Suppressor macrophage (primary cell): ENCODE measurements at places on chromosomes 13 and 19.

DNA sequence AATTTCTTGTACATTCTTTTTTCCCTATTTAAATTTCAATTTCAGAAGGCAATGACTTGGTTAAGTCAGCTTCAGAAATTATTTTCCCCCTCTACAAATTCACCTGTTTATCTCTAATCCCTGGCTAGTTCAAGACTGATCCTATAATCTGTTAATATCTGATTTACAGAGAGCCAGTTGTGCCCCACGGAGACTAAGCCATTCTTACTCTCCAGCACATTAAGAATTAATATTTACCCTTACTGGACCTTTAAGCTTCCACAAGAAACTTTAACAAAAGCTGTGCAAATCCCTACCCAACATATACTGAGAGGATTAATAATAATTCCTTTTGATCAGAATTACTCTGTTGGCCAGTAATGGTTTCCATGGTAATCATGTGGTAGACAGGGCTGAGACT is 786.2 kb downstream of the PCDH9 start:
- DNase-seq, result no peak

GRCh38 chr13:40666933-40667621 is 636 bp upstream of the FOXO1 start:
- DNase-seq, result peak; percentile 59

DNA sequence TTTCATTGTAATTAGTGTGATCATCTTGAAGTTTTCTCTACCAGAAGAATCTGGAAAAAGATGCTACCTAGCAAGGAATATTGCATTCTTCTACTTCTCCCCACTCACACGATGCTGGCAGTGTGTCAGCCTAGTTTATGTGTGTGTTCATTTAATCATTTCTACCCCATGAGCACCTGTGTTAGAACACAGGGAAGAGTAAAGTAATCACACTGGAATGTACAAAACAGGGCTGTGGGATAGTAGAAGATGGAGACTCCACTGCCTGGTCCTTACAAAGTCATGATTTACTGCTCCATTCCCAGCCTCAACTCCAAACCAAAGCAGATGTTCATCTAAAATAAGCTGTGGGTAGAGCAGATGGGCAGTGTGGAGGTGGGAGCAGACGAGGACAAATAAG is 47.7 kb upstream of the RGCC start:
- no peak for DNase-seq

DNA sequence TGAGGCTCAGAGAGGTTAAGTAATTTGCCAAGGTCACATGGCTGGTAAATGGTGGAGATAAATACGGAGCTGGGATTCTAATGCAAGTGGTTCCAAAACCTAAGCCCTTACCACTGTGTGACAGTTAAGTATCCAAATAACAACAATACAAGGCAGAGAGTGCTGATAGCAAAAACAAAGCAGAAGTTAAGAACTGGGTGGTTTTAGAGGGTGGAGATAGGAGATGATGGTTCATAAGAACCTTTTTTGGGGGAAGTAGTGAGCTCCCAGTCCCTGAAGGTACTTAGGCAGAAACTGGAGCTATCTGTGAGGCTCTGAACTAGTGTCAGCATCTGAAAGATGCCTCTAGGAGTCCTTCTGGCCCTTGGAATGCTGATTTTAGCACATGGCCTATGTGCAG is 56.2 kb upstream of the UBE2L5 start:
- DNase-seq, result peak; percentile 42

DNA sequence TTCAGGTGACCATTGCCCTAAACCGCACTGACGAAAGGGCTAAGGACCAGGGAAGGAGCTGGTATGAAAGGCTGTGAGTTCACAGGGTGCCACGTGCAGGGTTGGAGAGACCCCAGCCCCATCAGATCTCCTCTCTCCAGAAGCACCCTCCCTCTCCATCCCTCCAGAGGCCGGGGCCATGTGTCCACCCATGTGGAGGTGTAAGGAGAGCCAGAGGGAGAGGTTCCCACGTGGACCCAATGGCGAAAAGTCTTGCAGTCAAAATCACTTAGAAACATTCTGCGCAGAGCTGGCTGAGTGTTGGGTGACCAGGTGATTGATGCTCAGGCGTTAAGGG is 168.3 kb downstream of the COL4A1 start:
- no peak for DNase-seq

DNA sequence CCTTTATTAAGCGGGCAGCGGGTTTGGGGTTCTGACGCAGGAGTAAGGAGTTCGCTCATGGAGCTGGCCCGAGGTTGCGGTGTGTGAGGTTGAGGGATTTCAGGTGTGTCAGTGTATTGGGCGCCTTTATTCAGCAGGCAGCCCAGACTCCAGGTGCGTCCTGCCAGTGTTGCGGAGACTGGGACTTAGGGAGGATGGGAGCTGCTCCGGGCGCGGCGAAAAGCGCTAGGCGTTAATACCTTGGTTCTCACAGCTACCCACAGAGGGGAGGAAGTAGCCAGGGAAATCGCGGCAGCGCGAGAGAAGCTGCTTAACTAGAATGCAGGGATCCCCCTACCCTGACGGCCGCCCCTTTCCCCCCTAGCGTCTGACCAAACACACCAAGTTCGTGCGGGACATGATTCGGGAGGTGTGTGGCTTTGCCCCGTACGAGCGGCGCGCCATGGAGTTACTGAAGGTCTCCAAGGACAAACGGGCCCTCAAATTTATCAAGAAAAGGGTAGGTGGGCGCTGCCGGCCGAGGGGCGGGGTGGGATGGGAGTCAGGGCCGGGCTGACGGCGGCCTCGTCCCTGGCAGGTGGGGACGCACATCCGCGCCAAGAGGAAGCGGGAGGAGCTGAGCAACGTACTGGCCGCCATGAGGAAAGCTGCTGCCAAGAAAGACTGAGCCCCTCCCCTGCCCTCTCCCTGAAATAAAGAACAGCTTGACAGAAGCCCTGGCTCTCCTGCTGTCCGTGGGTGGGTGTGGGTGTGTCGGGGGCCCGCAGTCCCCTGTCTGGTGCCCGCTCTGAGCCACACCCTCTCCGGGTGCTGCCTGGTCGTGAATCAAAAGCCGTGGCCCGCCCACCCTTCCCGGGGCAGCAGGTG is 1.1 kb downstream of the RPL36 start:
- peak; percentile 19 for DNase-seq

DNA sequence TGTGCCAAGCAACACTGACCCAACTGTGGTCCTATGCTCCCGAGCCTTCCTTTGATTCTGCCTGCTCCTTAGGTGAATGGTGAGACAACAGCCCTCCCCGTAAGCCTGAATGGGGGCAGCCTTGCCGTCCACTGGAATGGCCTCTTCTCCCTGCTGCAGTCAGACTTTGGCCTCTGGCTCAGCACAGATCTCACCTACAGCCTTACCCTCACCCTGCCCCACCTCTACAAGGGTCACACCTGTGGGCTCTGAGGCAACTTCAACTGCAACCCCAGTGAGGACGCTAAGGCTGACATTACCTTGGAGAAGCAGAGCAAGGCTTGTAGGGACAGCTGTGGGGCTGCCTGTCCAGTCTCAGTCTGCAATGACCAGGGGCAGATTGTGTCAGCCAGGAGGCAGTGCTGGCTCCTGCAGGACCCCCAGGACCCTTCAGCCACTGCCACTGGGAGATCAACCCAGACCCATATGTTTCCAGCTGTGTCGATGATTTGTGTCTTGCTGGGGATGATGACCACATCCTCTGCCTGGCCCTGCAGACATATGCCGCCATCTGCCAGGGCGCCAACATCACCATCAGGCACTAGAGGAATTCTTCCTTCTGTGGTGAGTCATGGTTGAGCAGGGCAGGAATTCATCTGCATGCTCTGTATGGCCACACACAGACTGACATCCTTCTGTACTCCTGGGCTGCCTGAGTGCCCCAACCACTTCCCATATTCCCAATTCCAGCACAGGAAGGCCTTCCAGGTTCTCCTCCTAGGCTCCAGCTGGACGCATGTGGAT is 27.3 kb upstream of the FXYD3 start:
- DNase-seq, result no peak

DNA sequence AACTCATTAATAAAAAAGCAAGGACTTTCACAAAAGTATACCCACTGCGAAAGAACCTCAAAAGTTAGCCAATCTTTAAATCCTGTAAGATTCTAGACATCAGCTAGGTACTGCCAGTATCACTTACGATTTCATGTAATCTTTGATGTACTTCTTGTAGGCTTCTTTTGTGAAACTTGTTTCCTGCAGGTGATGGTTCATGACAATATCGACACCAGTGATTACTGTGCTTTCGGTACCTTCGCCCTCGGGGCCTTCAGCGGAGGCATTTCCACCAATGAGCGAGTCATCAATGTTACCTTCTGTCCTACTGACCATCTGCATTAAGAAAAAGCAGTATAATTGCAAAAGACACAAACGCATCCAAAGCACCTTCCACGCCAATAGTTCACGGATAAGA is 1.1 kb downstream of the TPT1 start:
- no peak for DNase-seq

DNA sequence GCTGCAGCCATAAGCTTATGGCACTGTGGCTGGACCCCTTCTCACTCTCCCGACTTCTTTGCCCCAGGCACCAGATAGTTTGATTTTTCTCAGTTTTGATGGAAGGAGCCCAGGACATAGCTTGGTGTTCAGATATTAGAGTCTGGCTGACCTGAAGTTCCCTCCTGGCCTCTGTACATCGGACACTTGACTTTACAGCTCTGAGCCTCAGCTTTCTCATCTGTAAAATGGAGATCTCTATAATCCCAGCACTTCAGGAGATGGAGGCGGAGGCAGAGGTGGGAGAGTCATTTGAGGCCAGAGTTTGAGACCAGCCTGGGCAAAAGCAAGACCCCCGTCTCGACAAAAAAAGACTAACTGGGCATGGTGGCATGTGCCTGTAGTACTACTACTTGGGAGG is 909 bp downstream of the CC2D1A start:
- no peak for DNase-seq

GRCh38 chr13:98203646-98204326 is 26.7 kb upstream of the RNF113B start:
- DNase-seq, result no peak

DNA sequence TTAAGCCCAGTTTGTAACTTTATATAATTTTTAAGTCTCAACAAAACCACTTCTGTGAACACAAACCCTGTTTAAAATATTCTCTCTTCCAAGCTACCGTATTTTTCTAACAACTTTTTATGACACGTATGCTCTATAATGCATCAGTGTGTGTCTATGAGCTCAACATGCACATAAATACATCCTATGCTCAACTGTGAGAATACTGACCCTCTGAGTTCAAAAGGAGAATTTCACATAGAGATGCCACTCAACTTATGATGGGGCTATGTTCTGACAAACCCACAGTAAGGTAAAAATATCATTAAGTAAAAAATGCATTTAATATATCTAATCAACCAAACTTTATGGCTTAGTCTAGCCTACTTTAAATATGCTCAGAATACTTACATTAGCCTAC is 1139.7 kb upstream of the SPRY2 start:
- no peak for DNase-seq

DNA sequence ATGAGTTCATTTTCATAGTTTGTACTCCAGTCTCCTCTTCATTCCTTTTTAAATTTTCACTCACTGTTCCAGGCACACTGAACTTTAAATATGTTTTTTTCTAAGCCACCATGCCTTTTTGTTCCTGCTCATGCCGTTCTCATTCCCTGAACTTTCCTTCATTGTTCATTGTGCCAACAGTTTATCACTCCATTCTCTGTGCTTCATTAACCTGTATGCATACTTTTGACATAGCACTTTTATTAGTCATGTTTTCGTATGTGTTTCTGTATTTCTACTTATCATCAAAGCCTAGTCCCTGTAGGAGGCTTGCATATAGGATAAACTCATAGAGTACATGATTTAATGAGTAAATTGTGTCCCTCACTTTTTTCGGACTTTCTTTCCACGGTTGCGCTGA is 65.3 kb downstream of the PCDH20 start:
- no peak for DNase-seq

- DNase-seq, result no peak
Observed at GRCh38 chr19:39407410-39407659, 688 bp downstream of the ZFP36 start.

DNA sequence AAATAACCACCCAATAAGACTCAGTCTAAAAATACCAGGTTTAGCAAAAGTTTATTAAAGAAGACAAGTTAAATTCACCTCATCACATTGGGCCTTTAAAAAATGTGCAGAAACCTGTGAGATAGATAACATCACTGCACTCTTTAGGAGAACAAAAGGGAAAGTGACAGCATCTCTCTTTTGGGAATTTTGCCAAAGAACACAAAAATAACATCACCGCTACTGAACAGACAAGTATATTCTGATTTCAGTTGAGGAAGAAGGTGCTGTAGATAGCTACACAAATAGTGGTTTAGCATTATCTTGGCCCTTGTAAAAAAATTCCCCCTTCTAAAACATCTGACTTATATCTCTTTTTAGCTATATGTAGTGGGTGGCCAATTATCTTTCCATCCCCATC is 244.7 kb downstream of the VWA8 start:
- DNase-seq, result no peak

- DNase-seq, result no peak
Observed at GRCh38 chr13:84985860-84986259, 813.4 kb downstream of the SLITRK6 start.

- DNase-seq, result no peak
Observed at GRCh38 chr13:86757236-86757978, 913.8 kb upstream of the SLITRK5 start.

- peak; percentile 91 for DNase-seq
Observed at GRCh38 chr19:45075301-45076028, 813 bp downstream of the ZNF296 start.

DNA sequence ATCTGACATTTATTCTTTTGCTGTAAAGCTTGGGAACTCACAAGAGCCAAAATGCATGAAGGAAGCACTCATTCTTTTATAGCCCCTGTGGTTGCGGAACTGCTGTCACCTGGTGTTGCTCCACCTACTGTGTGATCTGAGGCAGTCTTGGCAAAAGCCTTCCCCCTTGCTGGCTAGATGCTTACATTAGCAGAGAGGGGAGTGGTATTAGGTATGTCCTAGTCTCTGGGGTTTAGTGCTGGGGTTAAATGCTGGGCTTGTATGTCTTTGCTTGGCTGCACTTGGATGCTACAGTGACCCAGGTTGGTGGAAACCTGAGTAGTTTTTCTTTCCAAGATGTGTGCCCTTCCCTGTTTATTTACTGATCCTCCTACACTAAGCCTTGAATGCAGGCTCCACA is 99.3 kb downstream of the WDFY2 start:
- no peak for DNase-seq

- DNase-seq, result no peak
Observed at GRCh38 chr13:26821672-26822071, 61.1 kb upstream of the GPR12 start.

GRCh38 chr13:30600496-30600895 is 17.2 kb upstream of the USPL1 start:
- DNase-seq, result peak; percentile 61

- no peak for DNase-seq
Observed at GRCh38 chr13:74751739-74752138, 617.5 kb upstream of the KLF12 start.

DNA sequence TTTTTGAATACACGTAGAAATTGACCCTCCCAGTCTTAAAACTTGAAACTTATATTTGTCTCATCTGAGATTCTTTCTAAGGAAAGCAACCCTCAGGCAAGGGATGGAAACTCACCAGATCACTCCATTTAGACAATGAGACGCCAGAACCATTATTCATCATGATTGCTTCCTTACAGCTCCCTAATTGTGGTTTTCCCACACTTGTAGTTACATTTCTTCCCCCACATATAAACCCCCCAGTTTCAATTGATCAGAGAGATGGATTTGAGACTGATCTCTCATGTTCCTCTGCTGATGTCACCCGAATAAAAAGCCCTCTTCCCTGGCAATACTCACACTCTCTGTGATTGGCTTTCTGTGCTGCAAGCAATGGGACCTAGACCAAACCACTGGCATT is 197.9 kb upstream of the STARD13 start:
- no peak for DNase-seq
